ENCODE measurements at places on chromosomes 5 and 9.

DNA sequence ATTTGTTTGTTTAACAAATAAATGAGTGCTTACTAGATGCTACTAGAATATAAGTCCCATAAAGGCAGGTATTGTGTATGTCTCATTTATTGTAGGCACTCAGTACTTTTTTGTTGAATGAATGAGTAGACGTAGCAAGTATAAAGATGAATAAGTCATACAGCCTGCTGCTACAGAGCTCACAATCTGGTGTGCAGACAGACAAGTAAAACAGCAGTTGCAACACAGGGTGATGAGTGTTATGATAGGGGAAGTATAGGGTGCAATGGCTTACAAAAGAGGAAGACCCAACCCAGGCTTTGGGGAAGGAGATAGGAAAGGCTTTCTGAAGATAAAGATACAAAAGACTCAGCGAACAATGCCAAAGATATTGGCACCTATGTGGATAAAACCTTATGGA lies 47.7 kb downstream of the SH3RF2 start:
- DNase-seq: no peak

DNA sequence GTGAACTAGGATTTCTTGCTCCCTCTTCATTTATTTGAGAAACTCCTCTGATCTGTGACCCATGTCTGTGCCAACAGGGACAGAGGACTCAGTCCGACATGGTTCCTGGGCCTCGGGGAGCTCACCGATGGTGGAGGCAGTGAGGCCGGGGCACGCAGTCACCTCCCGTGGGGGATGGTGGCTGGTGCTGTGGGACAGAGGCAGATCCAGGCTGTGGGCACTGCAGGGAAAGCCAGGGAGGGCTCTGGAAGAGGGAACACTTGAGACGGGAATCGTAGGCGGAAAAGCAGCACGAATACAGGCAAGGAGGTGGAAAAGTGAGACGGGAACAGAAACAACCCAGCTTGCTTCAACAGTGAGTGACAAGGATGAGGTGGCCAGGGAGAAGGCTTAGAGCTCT lies 127.8 kb downstream of the GABBR2 start:
- no peak for DNase-seq

GRCh38 chr5:76535577-76535976 lies 87.6 kb downstream of the F2RL2 start:
- DNase-seq: no peak

DNA sequence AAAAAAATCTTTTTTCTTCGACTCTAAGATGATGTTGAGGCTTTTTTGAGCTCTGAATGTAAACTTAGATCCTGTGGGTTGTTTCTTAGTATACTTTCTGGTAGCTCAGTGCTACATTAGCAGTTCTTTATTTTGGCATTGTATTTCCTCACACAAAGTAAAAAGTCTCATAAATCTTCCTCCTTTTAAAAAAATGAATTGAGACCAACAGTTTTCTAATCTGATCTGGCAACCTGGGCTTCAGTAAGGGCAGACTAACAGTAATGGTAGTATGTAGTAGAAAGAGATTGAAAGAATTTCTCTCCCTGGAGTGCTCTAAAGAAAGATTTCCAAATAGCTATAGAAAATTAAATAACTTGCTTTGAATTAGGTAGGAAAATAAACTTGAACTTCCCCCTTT lies 31.4 kb downstream of the ZCCHC7 start:
- DNase-seq: no peak

DNA sequence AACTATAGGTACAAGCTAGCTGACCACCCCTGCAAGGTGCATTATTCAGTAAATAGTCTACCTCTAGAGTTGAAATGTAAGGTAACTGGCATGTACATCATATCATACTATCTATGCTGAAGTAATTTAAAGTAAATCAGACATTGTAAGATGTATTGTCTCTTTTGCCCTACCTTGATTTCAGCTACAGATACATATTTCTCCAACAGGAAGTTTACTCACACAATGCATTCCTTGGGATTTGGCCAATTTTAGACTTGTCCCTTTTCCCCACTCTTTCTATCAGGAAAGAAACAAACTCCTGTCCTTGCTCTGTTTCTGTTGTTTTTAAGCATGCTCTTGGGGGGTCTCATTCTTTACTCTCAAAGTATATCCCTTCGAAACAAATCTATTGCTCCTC lies 58.5 kb upstream of the TSLP start:
- no peak for DNase-seq

GRCh38 chr9:123434619-123435240 lies 78.7 kb downstream of the CRB2 start:
- DNase-seq: no peak

DNA sequence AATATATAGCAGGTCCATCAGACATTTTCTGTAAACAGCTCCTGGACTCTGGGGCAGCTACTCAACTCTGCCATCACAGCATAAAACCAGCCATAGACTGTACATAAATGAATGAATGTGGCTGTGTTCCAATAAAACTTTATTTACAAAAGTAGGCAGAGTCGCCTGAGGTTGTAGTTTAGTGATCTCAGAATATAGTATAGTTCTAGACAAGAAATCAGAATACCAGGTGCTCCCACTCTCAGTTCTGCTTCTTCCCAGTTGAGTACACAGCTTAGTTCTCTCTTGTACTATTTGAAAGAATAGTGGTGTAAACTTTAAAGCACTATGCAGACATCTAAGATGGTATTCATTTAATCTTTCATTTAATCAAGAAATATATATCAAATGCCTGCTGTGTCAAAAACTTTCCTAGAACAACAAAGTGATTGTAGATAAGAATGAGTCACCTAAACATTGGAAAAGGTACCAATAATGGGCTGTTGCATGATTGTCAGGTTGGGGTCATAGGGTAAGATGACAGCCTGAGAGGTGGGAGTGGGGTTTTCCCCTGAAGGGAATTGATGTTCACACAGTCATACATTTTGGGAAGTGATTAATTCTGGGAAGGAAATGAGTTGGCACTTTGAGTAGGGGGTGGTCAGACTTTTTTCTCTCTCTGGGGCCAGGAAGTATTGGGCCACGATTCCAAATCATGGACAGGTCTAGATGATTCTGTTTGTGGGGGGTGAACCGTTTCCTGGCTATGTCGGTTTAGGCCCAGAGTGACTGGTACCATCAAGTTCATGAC lies 37.0 kb downstream of the TNFSF8 start:
- no peak for DNase-seq

GRCh38 chr9:125894566-125894965 lies 147.4 kb downstream of the PBX3 start:
- DNase-seq: no peak

GRCh38 chr9:104951487-104951886 lies 23.5 kb upstream of the ABCA1 start:
- DNase-seq: no peak

GRCh38 chr5:22852807-22853660 lies at the start of gene CDH12:
Gene CDH12, minus strand, starts transcription at chr5:22853344.
- no peak for DNase-seq

DNA sequence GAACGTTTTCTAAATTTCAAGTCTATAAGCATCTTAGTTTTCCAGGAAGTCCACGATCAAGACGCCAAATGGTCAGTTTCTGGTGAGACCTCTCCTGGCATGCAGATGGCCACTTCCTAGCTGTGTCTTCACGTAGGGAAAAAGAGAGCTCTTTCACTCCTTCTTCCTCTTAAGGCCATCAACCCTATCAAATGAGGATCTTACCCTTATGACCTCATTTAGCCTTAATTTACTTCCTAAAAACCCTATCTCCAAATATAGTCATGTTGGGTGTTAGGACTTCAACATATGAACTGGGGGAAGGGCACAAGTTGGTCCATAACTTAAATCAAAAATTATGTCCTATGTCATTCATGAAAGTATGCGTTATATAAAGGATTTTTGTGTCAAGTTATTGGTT lies 229.5 kb downstream of the ARL15 start:
- DNase-seq: no peak

DNA sequence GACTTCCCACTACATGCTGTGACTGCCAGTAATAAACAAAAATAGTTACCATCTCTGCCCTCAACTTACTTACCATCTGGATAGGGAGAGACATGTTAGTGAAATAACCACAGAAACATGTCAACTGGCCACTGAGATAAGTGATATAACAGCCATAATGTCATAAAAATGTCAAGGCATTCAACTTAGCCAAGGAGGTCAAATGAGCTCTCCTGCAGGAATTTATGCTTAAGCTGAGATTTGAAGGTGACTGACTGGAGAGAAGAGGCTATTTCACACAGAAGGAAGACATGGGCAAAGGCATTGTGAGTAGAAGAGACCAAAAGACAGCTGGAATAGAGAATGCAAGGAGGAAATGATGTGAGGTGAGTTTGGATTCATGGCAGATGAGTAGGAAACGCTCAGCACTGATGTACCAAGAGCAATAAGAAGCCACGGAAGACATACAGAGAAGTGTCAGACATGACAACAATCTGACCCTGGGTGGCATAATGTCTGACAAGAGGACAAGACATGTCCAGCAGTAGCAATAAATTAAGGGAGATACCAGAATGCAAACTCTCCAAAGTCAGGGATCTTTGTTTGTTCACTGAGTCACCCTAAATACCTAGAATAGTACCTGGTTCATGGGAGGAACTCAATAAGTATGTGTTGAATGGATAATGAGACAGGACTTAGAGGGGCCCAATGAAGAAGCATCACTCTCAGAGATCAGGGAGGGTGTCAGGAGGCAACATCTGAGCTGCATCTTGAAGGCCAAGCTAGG lies 318.8 kb downstream of the ACTL7B start:
- no peak for DNase-seq

DNA sequence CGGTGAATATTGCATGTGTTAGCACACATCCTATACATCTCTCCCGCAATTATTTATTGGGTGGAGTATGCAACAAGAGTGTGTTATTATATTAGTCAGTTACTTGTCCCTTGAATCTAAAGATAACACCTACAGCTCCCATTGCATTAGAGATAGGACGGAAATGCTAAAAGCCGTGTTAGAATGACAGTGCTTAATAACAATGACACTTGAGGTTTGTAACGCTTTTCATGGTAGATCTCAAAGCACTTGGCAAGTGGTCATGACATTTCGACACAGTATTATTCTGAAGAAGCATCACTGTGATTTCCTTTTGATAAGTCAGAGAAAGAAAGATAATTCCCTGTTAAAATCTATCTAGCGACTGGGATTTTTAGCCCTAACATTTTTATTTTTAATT lies 33.4 kb upstream of the TRIO start:
- no peak for DNase-seq

- DNase-seq: no peak
These were observed 105.7 kb upstream of the ALDH1B1 start for GRCh38 chr9:38286766-38287165.

- DNase-seq: no peak
These were observed 100.4 kb downstream of the DAB2IP start for GRCh38 chr9:121751686-121752445.

DNA sequence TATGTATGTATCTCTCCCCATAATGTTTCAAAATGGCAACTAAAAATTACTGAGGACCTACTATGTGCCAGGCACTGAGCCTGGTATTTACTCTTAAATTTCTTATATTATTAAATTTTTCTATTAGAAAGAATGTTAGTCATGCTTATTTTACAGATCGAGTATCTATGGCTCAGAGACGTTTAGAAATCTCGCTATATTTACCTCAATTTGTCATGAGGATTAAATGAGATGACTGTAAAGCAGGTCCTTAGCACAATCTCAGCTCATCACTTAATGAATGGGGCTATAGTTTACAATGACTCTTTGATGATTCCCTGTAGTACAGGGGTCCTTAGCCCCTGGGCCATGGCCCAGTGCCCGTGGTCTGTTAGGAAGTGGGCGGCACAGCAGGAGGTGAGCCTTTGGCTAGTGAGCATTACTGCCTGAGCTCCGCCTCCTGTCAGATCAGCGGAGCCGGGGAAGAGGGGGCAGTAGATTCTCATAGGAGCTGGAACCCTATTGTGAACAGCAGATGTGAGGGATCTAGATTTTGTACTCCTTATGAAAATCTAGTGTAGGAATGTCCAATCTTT lies 15.5 kb downstream of the ENC1 start:
- no peak for DNase-seq

DNA sequence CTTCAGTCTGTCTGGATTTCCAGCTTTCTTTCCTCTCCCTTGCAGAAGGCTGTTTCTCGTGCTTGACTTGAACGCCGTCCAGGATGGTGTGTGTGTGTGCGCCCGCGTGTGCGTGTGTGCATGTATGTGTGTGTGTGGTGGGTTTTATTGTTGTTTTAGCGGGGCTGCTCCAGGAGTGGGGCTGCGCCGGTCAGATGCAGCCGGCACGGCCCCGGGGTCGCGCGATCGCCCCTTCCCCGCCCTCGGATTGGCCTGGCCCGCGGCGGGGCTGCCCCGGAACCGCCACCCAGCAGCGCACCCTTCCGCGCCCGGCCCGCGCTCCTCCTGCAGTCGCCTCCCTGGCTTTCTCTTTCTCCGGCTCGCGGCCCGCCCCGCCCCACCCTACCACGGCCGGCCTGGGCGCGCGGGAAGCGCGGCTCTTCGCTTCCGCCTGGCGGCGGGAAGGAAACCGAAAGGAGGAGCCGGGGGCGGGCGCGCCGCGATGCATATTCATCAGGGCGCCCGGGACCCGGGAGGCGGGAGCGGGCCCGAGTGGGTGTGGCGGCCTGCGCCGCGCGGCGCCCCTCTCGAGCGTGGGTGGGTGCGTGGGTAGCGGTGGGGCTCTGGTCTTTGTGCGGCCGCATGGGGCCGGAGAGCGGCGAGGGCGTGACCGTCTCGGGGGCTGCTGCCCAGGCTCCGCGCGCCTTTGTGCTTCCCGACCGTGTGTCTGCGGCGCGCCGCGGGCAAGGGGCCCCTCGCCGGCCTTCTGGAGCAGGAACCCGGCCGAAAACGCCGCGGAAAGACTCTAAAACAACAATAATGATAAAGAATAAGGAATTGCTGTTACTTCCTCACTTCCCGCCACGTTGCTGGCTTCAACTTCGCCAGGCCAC lies 8.5 kb upstream of the NFIB start:
- peak; percentile 40 for DNase-seq

GRCh38 chr5:108481355-108481931 lies 99.5 kb upstream of the FBXL17 start:
- no peak for DNase-seq

DNA sequence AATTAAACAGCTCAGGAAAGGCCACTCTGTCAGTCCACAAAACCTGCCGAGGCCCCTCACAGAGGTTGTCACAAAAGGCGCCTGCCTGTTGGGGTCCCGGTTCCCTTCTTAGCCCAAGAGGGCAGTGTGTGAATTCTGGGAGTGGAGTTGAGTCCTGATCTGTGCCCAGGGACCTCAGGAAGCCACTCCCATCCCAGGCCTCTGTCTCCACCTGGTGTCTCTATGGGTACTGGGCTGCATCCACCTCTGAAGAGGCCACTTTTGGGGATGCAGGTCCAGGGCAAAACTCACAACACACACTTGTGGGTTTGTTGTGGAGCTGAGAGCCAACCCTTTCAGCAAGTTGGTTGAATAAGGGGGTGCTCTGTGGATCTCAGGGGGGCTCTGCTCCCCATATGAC lies 74.3 kb upstream of the STXBP1 start:
- no peak for DNase-seq

- DNase-seq: no peak
These were observed 29.7 kb downstream of the PCDHGC5 start for GRCh38 chr5:141518618-141519015.

GRCh38 chr9:129185991-129186390 lies 7.9 kb upstream of the IER5L start:
- DNase-seq: no peak

DNA sequence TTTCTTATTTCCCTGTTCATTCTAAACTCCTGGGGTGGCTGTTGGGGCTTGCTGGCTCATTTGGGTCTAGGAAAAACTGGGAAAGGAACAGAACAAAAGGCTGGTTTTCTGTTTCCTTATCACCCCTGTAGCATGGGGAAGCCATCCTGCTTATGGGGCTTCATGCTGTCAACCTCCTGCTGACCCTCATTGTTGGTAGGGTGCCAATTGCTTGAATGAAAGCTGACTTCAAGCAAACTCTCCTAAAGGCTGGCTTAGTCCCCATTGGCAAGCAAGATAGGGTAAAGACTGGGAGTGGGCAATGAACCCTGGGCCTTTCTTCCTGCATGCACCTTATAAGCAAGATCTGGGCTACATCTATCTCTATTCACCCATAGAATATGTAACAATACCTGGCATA lies 511.6 kb downstream of the DMAC1 start:
- DNase-seq: no peak
